Thoracic aorta (tissue), 2 donors: ENCODE measurements at places on chromosomes 4 and X.

GRCh38 chrX:43656005-43656494 is at the start of gene MAOA:
TSS of gene MAOA (plus strand) at chrX:43656299. CDS start at chrX:43656342, 43 bp downstream.
- H3K4me3 ChIP-seq = peak within 1 kb of the TSS; percentile 85

DNA sequence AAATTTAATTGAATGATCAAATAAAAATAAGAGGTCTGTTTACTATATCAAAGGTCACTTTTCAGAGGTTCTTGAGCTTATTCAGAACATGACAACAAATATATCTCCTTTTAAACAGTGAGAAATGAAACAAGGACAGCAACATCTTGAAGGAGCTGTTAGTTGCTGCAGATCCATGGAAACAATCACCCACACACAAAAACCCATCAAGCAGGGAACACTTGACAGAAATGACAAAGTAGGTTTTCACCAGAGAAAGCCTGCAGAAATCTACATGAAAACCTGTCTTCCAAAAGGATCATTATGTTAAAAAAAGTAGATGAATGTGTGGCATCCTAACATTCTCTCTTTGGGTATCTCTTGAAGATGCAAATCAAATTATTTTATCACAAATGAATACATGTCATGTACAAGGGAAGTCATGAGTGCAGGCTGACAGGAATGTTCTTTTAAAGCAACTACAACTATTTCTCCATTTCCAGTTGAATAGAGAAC is 203.0 kb downstream of the GRIA2 start:
- no peak for DNase-seq
- H3K4me1 ChIP-seq = no peaks in the 10 kb centered on the region
- H3K27ac ChIP-seq = no peak overlapping the region
- H3K27me3 ChIP-seq = no peaks in the 10 kb centered on the region

DNA sequence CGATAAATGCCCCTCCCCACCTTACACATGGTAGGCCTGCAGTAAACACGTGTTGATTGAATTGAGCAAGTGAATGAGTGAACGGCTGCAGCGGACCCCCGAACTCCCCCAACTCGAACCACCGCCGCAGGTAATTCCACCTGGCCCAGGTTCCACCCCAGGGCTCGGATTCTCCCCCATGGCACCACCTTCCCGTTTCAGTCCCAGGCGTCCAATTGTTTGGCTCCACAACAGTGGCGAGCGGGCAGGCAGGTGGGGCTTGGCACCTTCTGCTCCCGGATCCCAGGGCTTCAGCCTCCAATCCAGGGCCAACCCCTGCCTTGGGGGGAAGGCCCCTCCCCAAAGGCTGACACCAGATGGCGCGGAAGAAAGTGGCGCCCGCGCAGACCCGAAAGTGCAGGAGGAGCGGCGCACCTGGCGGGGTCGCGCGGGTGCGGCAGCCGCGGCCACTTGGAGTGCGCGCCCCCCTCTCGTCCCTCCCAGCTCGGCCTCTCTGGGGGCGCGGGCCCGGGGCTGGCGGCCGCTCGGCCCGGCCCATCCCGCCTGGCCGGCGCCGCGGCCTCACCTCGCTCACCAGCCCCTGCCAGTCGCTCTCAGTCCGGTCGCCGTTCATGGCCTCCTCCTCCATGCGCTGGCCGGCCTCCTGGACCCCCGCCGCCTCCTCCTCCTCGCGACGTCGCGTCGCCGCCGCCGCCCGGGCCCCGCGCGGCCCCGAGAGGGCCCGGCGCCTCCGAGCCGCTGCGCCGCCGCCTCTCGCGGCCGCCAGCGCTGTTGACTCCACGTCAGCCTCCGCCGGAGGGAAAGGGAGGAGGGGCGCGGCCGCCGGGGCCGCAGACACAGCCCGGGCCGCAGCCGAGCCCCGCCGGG is at the start of gene CCDC149:
Gene CCDC149 (minus strand): TSS at position 791 of the 867 bp plus-strand sequence. CDS start 178 bp downstream, at position 613.
- H3K27me3 ChIP-seq = no peaks in the 10 kb centered on the region
- H3K36me3 ChIP-seq = peaks cover 8% of the 10 kb centered on the region
- peak; percentile 4 for DNase-seq
- H3K4me1 ChIP-seq = no peaks in the 10 kb centered on the region
- H3K4me3 ChIP-seq = peak within 1 kb of the TSS; percentile 82
- peak within 1 kb of the TSS; percentile 90 for H3K27ac ChIP-seq

DNA sequence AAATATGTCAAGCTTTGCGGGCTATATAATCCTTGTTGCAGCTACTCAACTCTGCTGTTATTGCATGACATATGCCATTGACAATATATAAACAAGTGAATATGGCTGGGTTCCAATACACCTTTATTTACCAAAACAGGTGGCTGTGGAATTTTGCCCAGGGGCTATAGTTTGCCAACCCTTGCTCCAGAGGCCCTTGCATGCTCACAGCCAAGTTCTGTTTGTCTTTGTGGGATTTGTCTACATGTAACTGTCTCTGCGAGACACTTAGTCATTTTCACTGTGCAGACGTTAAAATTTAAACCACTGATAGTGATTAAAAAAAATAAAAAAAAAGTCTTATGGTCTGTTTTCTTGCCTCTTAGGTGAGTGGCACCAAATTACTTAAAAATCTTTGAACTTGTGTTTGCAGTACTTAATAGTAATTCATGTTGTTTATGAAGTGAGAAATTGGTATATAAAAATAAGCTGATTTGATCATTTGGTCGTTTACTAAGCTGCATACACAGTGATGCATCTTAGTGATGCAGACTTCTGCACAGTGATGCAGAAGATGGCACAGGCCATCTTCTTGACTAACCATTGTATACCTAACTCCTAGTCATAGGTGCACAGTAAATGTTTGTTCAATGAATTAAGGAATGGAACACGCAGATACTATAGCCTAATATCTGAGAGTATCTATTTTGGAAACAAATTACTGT is 170.9 kb downstream of the FRMPD4 start:
- H3K27ac ChIP-seq = no peak overlapping the region
- no peaks in the 10 kb centered on the region for H3K27me3 ChIP-seq
- no peaks in the 10 kb centered on the region for H3K36me3 ChIP-seq
- H3K4me1 ChIP-seq = no peaks in the 10 kb centered on the region
- no peak overlapping the region for H3K4me3 ChIP-seq
- DNase-seq = no peak

DNA sequence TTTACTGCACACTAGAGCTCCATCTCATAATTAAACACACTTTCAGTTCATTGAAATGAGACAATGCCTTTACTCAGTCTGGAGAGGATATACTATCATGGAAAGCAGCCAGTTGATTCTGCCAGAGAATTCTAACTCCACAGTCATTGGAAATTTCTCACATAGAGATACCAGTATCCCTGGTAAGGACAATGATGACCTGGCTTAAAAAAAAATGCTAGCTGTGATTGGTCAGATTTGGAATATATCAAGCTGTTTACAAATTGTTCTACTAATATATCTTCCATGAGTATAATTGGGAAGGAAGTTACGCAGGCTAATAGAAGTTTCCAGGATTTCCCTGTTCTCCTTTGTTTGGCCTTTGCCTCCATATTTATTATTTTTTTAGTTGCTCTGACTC is 34.5 kb upstream of the TLL1 start:
- no peak for DNase-seq
- no peak overlapping the region for H3K27ac ChIP-seq
- no peaks in the 10 kb centered on the region for H3K4me1 ChIP-seq
- H3K36me3 ChIP-seq = no peaks in the 10 kb centered on the region
- no peaks in the 10 kb centered on the region for H3K27me3 ChIP-seq

GRCh38 chr4:3297066-3297859 is 4.4 kb downstream of the RGS12 start:
- no peaks in the 10 kb centered on the region for H3K27me3 ChIP-seq
- no peak overlapping the region for H3K27ac ChIP-seq
- H3K4me3 ChIP-seq = no peak overlapping the region
- H3K4me1 ChIP-seq = no peaks in the 10 kb centered on the region
- DNase-seq = no peak
- H3K36me3 ChIP-seq = no peaks in the 10 kb centered on the region

GRCh38 chr4:76821641-76822040 is 76.3 kb downstream of the SOWAHB start:
- H3K27me3 ChIP-seq = no peaks in the 10 kb centered on the region
- no peak for DNase-seq
- H3K27ac ChIP-seq = no peak overlapping the region
- H3K4me1 ChIP-seq = no peaks in the 10 kb centered on the region
- no peak overlapping the region for H3K4me3 ChIP-seq

- no peaks in the 10 kb centered on the region for H3K4me1 ChIP-seq
- no peak for DNase-seq
- no peaks in the 10 kb centered on the region for H3K27me3 ChIP-seq
- no peak overlapping the region for H3K27ac ChIP-seq
Observed at GRCh38 chr4:140289486-140289885, 84.0 kb upstream of the SCOC start.

- no peaks in the 10 kb centered on the region for H3K36me3 ChIP-seq
- no peaks in the 10 kb centered on the region for H3K27me3 ChIP-seq
- no peak overlapping the region for H3K27ac ChIP-seq
- H3K4me3 ChIP-seq = no peak overlapping the region
- DNase-seq = no peak
- H3K4me1 ChIP-seq = no peaks in the 10 kb centered on the region
Observed at GRCh38 chr4:80535551-80535950, 200.0 kb downstream of the CFAP299 start.

GRCh38 chr4:4820261-4820660 is 39.2 kb upstream of the MSX1 start:
- no peaks in the 10 kb centered on the region for H3K36me3 ChIP-seq
- no peak overlapping the region for H3K27ac ChIP-seq
- no peaks in the 10 kb centered on the region for H3K27me3 ChIP-seq

DNA sequence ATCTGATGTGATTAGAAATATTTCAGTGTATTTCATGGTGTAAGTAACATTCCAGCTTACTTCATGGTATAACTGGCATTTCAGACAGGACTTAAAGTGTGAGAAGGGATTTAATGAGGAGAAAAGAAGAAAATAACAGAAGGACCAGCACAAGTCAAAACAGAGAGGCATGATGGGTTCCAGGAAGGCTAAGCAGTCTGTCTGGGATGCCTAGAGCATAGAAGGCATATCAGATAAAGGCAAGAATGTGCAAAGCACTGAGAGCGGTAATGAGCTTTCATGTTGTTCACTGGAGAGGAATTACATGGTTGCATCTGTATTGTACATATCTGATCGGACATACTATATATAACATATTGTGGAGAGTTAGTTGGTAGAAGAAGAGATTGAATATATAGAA is 54.2 kb downstream of the GRID2 start:
- no peak overlapping the region for H3K27ac ChIP-seq
- H3K36me3 ChIP-seq = no peaks in the 10 kb centered on the region
- DNase-seq = no peak
- H3K4me3 ChIP-seq = no peak overlapping the region
- no peaks in the 10 kb centered on the region for H3K27me3 ChIP-seq

- H3K36me3 ChIP-seq = no peaks in the 10 kb centered on the region
- no peak for DNase-seq
- H3K27me3 ChIP-seq = no peaks in the 10 kb centered on the region
- no peak overlapping the region for H3K27ac ChIP-seq
- no peak overlapping the region for H3K4me3 ChIP-seq
Observed at GRCh38 chr4:37138789-37139188, 105.8 kb upstream of the NWD2 start.

DNA sequence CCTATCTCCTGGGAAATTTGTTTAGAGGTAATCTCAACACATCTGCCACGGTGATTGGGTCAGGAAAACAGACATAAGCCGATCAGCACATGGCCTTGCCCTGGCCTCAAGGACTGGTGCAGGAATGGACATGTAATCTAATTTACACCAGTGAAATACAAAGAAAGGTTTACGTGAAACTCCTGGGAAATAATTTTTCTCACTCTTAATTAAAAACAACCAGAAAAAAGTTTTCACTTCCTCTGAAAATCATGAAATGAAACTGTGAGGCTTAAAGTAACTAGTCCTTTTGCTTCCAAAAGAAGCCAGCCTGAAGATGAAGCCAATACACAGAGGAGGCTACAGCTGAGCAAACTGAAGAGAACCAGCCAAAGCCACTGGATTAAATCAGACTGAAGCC is 154.1 kb upstream of the FAM241A start:
- no peak for DNase-seq
- H3K4me1 ChIP-seq = no peaks in the 10 kb centered on the region
- no peak overlapping the region for H3K4me3 ChIP-seq

GRCh38 chrX:151912780-151913179 is at the start of gene MAGEA4:
TSS of gene MAGEA4 (plus strand) at chrX:151912889. CDS start at chrX:151923665, 10,776 bp downstream.
- H3K27ac ChIP-seq = no peak within 1 kb of the TSS
- H3K4me3 ChIP-seq = no peak within 1 kb of the TSS
- H3K4me1 ChIP-seq = no peaks in the 10 kb centered on the region
- DNase-seq = no peak

GRCh38 chrX:95629737-95630136 is 1054.9 kb upstream of the DIAPH2 start:
- H3K4me3 ChIP-seq = no peak overlapping the region
- H3K4me1 ChIP-seq = no peaks in the 10 kb centered on the region
- H3K36me3 ChIP-seq = no peaks in the 10 kb centered on the region
- no peak for DNase-seq

- no peak overlapping the region for H3K27ac ChIP-seq
- H3K4me3 ChIP-seq = no peak overlapping the region
- H3K4me1 ChIP-seq = peaks cover 10% of the 10 kb centered on the region
- no peak for DNase-seq
- H3K27me3 ChIP-seq = no peaks in the 10 kb centered on the region
Observed at GRCh38 chr4:159446266-159446976, 343.5 kb downstream of the RAPGEF2 start.

- peak overlapping the region; percentile 41 for H3K27ac ChIP-seq
- peaks cover 16% of the 10 kb centered on the region for H3K4me1 ChIP-seq
- H3K27me3 ChIP-seq = no peaks in the 10 kb centered on the region
- no peaks in the 10 kb centered on the region for H3K36me3 ChIP-seq
Observed at GRCh38 chr4:40804598-40804997, 54.8 kb downstream of the NSUN7 start.

GRCh38 chr4:100681289-100681688 is 163.5 kb upstream of the EMCN start:
- H3K27me3 ChIP-seq = no peaks in the 10 kb centered on the region
- H3K4me1 ChIP-seq = no peaks in the 10 kb centered on the region
- no peak overlapping the region for H3K4me3 ChIP-seq
- no peak for DNase-seq

DNA sequence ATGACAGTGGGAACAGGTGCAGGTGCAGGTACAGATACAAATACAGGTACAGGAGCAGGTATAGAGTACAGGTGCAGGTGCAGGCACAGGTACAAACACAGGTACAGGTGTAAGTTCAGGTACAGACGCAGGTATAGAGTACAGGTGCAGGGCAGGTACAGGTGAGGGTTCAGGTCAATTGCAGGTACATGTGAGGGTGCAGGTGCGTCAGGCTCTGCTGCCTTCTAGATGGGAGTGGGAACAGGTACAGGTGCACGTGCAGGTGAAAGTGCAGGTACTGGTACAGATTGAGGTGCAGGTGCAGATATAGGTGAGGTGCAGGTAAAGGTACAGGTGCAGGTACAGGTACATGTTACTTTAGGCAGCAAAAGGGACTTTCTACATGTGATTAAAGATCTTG is 85.7 kb downstream of the CRLF2 start:
- H3K36me3 ChIP-seq = no peaks in the 10 kb centered on the region
- H3K27ac ChIP-seq = no peak overlapping the region
- H3K4me1 ChIP-seq = no peaks in the 10 kb centered on the region
- no peaks in the 10 kb centered on the region for H3K27me3 ChIP-seq

DNA sequence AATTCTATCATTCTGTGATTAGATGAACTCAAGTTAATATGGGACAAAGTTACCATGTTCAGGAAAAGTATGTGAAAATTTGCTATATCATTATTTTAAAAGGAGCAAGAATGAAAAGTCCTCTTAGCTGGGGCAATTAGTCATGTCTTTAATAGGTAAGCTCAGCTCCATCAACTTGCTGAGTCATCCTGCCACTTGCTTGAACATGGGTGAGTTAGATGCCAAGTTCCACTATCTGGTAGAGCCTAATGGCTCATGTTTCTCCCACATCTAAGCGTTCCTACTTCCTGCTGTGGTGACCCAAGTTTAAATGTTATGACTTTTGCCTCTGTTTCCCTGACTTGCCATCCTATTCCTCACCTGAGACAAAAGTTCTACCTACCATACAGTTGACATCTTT is 276.8 kb downstream of the ZNF674 start:
- no peak for DNase-seq
- no peak overlapping the region for H3K4me3 ChIP-seq
- no peaks in the 10 kb centered on the region for H3K4me1 ChIP-seq
- H3K36me3 ChIP-seq = no peaks in the 10 kb centered on the region
- no peaks in the 10 kb centered on the region for H3K27me3 ChIP-seq
